ENCODE measurements at places on chromosomes 4 and X.

GRCh38 chrX:71420686-71421085, 54.5 kb downstream of the TAF1 start:
- no peak for DNase-seq

DNA sequence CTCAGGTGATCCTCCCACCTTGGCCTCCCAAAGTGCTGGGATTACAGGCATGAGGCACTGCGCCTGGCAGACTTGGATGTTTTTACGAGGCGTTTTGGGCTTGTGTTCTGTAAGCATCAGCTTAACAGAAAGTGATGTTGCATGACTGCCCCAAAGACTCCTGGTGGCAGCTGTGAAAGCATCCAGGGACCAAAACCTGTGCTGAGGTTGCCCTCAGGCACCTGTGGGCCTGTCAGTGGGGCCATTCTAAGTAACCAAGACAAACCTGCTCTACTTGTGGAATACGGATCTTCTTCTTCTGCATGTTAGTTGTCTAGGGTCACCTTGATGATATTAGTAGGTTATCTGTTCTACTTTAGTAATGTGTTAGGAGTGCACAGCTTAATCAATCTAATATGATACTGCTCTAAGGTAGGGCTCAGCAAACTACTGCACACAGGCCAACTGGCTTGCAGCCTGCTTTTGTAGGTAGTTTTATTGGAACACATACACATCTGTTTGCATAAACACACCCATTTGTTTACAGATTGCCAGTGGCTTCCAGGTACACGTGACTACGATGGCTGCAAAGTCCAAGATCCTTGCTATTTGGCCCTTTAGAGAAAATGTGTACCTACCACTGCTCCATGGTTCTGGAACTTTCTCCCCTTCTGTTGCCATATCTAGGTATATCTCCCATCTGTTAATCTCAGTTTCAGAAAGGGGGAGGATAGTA, 136.7 kb downstream of the GPR143 start:
- DNase-seq: no peak

DNA sequence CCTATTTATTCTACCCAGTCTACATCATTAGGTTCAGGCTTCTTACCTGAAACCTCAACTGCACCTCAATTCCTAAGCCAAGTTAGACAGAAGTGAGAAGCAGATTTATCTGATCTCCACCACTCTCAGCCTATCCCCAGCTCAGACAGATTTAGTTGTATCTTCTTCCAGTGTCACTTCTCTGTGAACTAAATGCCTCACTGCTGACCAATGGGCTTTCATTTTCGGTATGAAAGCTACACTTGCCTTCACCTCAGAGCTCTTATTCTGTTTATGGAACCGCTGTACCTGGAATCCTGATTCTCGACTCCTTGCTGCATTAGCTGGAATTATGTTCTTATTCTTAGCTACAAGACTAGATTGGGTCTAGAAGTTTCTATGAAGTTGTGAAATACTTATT, 833.2 kb downstream of the CCSER1 start:
- no peak for DNase-seq

- no peak for DNase-seq
These were observed 77.5 kb downstream of the INTS12 start for GRCh38 chr4:105630670-105631655.

DNA sequence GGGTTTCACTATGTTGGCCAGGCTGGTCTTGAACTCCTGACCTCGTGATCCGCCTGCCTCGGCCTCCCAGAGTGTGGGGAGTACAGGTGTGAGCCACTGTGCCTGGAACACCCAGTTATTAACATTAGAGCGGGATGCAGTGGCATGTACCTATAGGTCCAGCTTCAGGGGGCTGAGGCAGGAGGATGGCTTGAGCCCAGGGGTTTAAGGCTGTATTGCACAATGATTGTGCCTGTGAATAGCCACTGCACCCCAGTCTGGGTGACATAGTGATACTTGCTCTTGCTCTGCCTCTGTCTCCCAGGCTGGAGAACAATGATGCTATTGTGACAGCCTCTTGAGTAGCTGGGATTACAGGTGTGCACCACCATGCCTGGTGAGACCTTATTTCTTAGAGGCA, 39.8 kb downstream of the FAM193A start:
- DNase-seq: no peak

DNA sequence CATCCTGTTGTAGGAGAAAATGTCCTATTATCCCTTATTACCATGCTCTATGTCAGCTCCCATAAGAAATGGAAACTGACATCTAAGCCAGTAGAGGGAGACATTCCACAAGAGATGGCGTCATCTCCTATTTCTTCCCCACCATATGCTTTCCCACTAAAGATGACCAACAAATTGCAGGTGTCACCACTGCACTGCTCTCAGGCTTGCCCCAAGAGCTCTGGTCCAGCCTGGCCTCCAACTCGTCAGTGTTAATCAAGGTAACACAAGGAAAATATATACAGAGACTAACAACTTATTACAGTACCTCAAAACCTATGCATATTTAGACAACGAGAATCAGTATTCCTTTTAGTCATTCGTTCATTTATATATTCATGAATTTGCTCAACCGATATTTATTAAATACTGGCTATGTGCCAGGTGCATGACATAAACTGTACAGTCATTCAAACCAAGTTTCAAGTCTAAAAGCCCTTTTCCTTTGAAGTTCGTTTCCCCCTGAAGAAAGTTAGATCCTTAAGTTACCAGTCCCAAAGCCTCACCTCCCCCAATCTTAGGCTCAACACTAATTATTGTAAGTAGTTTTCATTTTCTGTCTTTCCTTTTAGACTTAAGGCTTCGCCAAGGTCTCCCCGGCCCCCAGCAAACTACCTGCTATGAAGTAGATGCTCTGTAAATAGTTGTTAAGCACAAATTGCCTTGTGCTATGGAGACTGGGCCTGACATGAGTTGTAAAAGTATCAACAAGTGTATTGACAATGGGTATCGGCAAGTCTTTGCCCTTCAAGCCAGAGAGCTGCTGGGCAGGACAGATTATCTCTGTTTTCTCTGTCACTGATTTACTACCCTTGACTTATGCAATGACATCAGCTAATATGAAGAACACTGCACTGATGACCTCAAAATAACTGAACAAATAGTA, 3.1 kb upstream of the FGB start:
- DNase-seq: no peak

DNA sequence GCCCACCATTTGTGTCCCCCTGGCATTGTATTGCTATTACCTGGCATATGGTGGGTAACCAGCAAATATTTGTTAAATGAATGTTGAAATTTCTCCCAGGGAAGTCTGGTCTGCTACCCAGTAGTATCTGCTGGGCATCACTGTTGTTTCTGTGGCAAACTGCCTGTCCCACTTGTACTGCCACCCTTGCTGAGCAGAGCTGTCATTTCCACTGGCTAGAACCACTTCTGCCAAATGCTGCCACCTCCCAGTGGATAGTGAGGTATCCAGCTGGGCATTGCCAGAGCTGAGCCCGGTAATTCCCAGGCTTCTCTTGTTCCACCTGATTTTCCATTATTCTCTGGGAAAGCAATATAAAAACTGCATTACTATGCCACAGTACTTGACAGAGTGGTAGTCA, 186.7 kb upstream of the NOCT start:
- no peak for DNase-seq

DNA sequence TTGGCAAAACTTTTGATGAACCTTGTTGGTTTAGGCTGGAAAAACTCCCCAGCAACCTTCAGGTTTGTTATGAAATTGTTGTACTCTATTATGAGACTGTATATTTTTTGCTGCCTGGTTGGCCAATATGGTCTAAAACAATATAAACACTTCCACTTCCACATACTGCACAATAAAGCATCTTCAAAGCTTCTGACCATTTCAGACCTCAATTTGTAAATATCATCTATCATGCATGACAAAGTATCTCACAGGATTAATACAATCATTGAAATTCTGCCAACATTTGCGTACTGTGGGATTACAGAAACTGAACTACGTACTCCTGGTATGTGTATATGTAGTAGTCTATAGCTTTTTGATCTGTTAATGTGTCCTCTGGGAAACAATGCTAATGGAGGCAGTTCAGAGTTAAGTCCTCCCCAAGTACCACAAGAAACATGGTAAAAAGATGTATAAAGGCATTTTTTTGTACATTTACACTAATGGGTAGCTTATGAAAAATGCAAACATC, 40.4 kb downstream of the GPC4 start:
- DNase-seq: no peak

DNA sequence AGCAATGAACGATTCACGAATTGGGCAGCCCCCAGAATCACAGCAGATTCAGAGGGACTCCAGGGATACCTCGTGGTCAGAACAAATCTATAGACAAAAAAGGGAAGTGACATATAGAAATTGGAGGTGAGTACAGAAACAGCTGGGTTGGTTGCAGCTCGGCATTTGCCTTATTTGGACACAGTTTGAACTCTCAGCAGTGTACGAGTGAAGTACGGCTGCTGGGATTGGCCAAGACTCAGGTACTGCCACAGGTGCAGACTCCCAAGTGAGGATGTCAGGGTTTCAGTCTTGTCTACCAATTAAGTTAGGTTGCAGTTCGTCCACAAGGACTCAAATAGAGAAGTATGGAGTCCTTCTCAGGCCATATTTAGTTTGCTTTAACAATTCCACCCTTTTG, 28.2 kb downstream of the HTT-AS start:
- no peak for DNase-seq

GRCh38 chr4:25184056-25184455, 23.8 kb upstream of the SEPSECS start:
- no peak for DNase-seq

DNA sequence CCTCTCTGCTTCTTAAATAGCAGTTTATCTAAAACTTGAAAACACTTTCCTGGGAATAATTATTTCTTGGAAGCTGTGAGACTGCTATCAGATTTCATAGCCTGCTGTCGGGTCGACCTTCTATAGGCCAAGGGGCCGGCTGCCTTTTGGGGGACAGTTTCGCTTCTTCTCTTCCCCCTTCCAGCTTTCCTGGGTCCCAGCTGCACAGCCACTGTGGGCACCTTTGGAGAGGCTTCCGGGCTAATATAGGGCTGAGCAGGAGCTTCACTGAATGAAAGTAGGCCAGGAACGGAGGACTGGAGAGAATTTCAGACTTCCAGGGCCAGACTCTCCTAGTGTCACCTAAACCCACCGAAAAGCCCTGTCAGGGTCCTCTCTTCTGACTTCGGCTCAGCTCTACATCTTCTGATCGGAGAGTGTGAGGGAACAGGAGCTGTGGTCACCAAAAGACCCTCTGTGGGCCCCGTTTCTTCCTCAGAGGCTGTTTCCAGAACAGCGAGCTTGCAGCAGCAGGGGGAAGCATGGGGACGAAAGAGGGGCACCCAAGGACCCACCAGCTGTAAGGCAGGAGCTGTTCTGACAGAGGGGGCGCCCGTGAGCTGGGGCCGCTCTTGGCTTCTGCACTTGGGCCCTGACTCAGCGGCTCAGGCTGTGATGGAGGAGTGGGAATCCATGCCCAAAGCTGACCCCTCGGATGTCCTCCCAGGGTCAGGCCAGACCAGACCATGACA, 620.6 kb downstream of the BCOR start:
- DNase-seq: no peak

- no peak for DNase-seq
These were observed 35.9 kb upstream of the PHOX2B start for GRCh38 chr4:41784191-41784979.

DNA sequence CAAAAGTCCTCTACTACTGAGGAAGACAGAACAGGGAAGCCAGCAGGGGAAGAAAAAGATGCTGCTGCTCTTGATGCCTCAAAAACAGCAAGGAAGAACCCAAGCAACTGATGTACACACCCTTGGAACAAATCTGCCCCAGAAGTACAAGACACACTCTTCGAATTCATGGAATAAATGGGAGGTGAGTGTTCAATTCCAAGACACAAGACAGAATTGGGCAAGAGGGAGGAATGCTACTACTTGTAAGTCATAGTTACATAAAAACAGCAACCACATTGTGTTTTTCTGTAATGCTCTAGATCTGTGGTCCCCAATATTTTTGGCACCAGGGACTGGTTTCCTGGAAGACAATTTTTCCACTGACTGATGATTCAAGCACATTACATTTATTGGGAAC, 58.0 kb upstream of the H2AZ1 start:
- DNase-seq: no peak

- DNase-seq: no peak
These were observed 53.0 kb upstream of the ATOH1 start for GRCh38 chr4:93775551-93775950.

DNA sequence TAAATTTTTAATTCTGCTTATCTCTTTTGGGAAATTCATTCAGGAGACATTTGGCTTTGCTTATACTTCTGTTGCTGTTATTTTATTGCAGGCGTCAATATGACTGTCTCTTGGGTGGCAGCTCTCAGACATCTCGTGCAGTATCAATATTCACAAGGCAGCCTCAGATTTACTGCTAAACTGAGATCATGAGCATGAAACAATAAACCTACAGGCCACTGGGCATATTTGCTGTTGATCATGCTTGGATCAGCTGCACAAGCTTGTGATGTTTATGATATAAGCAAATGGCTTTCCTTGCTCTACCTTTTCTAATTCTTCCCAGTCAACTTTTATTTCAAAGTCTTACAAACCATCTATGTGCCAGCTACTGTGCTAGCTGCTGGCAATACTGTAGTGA, 39.2 kb downstream of the TSPAN5 start:
- no peak for DNase-seq

DNA sequence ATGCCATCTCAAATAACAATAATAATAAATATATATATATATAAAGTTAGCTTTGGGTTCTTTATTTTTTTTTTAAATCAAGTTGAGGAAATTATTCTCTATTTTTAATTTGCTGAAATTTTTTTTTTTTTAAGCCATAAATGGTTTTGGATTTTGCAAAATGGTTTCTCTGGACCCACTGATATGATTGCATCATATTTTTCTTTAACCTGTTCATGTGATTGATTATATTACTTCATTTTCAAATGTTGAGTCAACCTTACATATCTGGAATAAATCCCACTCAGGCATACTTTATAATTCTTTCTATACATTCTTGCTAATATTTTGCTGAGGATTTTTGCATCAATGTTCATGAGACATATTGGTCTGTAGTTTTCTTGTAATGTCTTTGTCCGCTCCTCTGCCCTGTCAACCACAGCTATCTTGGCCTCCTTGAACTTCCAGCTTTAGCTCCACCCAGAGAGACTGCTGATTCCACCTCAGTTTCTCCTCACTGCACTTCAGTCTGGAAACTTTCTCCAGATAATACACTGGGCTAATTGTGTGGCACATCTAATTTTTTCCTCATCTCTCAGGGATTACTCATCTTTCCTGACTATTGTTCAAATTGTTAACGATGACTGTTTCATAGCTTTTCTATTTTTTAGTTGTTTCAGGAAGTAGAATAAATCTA, 160.9 kb upstream of the GIMD1 start:
- DNase-seq: no peak
